ENCODE measurements at places on chromosomes 2 and 18.

GRCh38 chr2:109373791-109374547, 239.8 kb downstream of the SEPTIN10 start:
- DNase-seq: no peak

- no peak for DNase-seq
Observed at GRCh38 chr18:57841568-57841967, 38.5 kb upstream of the ATP8B1 start.

DNA sequence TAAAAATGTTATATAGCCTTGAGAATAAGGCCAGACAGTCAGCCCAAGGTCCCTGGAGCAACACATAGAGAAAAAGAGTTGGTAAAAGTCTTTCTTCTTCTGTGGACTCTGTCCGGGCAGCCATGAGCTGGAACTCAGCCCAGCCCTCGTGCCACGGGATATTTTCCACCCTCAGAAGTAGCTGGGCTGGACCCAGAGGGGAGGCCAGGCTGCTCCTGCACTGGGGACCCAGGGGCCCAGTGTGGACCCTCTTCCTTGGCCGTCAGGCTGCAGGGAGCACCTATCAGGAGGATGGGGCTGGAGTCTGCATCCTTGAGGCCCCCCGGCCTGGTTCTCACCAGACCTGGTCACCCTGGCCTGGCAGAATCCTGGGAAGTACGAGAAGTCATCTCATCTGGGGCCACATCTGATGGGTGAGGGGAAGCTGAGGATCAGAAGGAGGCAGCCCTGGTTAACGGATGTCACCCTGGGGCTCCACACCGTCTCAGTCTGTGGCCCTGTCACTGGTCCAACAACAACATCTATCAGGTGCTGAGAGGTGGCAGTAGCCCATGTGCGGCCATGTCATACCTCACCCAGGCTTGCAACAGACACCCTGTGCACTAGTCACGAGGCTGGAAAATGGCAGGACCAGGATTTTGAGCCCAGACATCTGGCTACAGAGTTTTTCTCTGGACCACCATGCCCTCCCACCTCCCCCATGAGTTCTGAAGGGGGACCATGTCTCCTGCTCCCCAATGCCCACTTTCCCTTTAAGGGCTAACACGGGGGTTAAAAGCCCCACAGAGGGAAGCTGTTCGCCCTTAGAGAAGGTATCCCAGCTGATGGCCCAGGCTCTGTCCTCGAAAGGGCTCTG, 33.0 kb downstream of the SDC1 start:
- DNase-seq: no peak

- DNase-seq: peak; percentile 42
Observed at GRCh38 chr2:45494275-45494977, 116.6 kb downstream of the SRBD1 start.

- no peak for DNase-seq
Observed at GRCh38 chr18:23353459-23353858, 99.6 kb upstream of the RIOK3 start.

DNA sequence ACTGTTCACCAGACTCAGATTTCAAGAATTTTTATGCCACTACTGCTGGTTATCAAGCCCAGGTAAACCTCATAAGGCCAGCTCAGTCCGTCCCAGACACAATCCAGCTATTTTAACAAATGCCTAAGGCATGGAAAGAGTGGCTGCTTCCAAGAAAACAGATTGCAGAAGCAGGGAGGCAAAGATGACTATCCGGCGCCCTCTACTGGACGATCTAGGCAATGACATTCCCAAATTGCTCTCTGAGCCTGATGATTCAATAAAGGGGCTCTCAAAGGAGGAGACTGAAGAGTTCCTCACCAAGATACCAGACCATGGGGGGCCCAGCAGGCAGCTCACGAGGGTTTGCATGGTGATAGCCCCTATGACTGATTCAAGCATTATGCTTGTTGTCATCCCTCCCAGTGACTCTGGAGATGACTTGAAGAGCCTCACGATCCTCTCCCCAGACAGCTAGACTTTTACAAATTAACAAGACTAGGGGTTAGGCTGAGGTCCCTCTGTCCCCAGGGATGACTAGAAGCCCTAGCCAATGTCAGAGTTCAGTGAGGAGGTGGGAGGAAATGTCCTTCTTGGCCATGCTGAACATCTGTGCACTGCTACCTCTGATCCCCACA, 25.0 kb downstream of the SERPINB8 start:
- peak; percentile 62 for DNase-seq

GRCh38 chr18:61998957-61999356, 106.2 kb upstream of the RNF152 start:
- peak; percentile 46 for DNase-seq

GRCh38 chr2:68877079-68877772, 6.0 kb upstream of the BMP10 start:
- DNase-seq: no peak

DNA sequence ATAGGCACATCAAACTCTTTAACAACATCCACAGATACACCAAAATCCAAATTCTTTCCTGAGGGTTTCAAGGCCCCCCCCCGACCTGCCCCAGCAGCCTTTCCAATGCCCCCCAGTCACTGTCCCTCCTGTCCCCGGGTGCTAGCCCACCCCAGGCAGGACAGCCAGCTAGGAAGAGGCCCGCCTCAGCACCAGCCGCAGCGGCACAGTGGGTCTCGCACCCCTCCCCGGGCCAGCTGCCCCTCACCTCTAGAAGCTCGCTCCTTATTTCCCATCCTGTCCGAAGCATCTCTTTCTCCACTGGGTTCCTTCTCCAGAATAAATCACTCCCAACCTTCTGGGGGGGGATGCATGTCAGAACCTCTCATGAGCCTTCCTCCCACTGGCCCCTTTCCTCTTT, 69.4 kb downstream of the FBXO15 start:
- no peak for DNase-seq

DNA sequence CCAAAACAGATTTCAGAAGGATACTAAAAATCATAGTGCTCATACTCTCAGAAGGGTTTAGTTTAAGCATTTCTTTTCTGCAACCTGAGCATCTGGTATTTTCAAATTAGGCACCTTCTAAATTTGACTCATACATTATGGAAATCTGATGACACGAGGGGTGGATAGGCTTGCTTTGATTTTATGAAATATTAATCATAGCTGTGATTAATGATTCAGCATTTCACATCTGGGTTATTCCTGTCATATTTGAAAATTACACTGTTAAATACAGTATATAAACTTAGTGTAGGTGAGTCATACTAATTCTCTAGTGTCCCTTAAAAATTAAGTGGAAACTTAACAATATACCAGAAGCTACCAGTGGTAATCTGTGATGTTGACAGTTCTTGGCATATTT, 47.7 kb downstream of the MRPS9 start:
- no peak for DNase-seq

GRCh38 chr2:67876176-67876575, 186.6 kb downstream of the C1D start:
- DNase-seq: no peak

DNA sequence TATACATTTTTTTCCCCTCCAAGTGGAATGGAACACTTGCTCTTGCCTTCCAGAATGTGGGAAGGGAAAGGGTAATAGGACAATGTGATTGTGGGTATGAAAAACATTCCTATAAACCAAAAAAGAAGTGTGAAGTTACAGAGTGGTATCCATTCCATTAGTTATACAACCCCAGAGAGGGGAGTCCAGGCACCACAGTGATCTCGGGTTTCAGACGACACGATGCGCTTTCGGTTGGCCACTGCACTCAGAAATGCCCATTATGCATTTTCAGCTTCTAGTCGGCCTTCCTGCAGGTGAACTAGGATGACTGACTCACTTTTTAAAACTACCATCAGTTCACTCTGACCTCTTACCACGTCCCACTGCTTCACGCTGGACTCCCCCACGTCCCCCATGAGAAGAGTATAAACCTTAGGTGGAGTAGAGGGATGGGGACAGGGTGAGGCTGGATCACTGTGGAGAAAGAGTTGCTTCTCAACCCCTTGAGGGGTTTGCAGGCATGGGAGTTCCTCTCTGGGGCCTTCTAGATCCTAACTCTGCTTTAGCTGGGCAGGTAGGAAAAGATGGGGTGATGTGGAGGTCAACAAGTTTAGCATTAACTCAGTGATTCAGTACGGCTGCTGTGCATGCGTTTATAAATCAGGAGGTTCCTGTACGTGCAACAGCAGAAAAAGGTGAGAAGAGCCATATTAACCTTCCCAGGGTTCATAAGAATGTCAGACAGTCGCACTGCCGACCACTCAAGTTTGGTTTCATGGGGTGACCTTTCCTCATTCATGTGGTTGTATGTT, 50.5 kb downstream of the ZNF532 start:
- DNase-seq: no peak

DNA sequence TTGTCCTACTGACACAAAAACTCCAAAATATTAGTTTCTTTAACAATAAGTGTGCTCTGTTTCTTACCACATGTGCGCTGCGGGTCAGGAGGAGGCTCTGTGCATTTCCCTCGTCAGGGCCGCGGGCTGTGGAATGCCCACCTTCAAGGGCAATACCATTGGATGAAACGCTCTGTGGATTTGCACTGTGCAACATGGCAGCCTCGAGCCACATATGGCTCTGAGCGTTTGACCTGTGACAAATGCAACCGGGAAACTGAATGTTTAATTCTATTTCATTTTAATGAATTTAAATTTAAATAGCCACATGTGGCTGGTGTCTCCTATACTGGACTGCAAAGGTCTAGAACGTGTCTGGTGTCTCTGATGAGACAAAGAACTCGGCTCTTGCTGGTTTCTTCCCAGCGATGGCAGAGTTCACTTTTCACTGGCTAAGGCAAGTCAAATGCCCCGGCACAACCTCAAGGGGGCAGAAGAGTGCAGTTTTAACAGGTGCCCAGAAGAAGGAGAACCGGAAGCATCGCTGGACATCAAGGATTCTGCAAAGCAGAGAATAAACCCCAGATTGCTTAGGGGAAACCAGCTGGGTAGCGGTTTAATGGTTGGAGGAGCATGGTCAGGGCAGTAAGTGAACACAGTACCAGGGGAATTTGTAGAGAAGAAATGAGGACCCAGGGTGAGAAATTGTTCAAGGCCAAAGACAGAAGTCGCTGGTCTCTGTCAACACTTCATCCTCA, 37.0 kb upstream of the TMEM18 start:
- DNase-seq: peak; percentile 64

DNA sequence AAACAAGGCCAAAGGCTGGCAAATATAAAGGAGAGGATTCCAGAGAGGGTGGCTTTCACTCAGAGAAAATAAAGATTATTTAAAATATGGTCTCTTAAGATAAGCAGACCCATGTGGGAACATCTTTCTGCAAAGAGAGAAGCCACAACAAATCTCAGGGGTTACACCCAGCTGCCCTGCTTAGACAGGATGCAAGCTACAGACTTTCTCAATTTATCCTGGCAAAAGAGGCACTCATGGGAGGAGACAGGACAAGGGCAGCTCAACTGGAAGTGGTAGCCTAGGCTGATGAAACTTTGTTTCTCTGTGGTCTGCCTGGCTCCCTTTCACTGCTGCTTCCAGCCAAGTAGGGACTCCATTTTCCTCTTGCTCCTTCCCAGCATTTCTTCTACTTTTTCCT, 25.9 kb upstream of the SULT1C4 start:
- DNase-seq: no peak

- DNase-seq: peak; percentile 10
Observed at GRCh38 chr2:144426355-144426754, 93.6 kb downstream of the ZEB2 start.

DNA sequence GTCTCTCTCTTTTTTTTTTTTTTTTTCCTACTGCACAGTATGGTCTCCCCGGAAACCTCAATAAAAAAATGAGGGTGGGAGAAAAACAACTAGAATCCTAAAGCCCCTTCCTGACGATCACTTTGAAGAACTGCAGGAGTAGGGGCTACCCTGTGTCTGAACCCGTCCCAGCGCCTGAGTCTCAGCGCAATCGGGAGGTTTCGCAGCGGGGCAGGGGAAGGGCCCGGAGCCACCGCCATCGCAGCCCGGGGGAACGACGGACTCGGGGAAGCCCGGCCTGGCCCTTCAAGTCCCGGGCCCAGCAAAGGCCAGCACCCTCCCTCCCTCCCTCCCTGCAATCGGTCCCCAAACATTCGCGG, 411 bp downstream of the NARS1 start:
- no peak for DNase-seq

- DNase-seq: no peak
Observed at GRCh38 chr2:11559066-11559785, 25.4 kb downstream of the GREB1 start.

DNA sequence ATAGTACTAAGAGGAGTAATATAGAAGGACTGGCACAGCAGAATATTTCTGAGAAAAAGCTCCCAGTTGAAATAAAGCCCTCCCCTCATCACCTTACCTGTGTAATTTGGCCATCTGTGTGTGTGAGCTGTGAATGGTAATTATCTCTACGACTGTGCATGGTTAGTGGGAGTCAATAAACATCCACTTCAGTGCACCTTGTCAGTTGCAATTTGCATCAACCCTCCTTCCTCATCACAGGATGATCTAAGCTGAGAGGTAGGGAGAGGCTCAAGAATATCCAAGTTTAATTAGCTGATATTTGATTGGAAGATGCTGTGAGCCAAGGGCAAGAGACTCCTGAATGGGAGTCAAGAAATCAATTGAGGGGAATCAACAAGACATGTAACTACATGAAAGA, 694.9 kb upstream of the KLHL29 start:
- no peak for DNase-seq

DNA sequence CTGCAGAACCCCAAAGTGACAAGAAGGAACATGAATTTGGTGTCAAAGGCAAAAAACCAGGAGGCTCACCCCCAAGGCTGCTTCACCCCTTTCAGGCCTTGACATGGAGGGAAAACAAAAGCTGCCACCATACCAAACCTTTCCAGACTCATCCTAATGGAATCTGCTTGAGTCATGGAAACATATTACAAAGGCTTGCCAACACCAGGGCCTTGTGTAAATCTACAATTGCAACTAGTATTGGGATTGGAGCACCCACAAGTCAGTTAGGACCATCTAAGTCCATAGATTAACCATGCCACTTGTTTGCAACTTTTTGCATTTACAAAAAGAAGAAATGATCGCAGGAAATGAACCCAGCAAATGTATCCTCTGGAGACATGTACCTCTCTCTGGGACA, 297.6 kb downstream of the CDCA7 start:
- DNase-seq: no peak

DNA sequence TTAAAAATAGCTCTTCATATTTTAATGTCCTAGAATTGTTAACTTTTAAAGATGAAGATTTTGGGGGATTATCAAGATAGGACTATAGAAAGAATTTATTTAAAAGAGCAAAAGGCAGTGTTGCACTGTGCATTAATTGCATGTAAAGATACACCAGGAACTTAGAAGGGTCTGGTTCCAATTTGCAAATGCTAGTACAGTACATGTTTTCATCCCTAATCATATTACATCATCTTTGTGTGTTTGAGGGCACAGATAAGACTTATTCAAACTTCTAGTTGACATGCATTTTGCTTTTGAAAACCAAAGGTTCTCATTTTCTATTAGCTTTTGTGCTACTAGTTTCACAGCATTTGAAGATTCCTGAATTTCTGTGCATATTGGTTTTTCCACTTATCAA, 231.7 kb upstream of the LYPD1 start:
- no peak for DNase-seq

GRCh38 chr18:53004798-53005197, 664.8 kb downstream of the DCC start:
- DNase-seq: no peak

- no peak for DNase-seq
Observed at GRCh38 chr2:71348302-71348701, 16.7 kb downstream of the ZNF638 start.

GRCh38 chr2:68901199-68901514, 30.0 kb upstream of the BMP10 start:
- no peak for DNase-seq

GRCh38 chr18:72986103-72986502, 118.3 kb upstream of the NETO1 start:
- DNase-seq: no peak
